ENCODE measurements at places on chromosomes 5 and 9.

DNA sequence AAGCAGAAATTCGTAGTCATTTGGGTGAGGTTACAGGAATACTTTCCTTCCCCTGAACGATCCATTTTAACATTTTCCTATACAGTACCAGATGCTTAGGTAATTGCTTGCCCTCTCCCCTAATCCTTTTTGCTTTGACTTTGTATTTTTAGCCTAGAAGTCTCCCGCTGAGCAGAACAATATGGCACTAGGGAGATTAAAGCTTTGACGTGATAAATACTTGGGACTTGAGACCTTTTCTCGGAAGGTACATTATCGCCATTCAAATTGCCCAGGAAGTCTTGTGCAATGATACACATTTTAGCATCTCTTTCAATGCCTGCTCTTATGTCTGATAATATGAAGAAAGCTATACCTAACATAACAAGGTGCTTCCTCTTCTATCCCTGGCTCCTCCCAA, 22.9 kb upstream of the SPATA31C2 start:
- no peak for DNase-seq

GRCh38 chr5:87405472-87406155, 7.1 kb downstream of the CCNH start:
- no peak for DNase-seq

- no peak for DNase-seq
Measured at GRCh38 chr9:5265939-5266338, 34.7 kb downstream of the INSL4 start.

GRCh38 chr9:131839281-131840084, 99.6 kb upstream of the RAPGEF1 start:
- peak; percentile 74 for DNase-seq

- DNase-seq = no peak
Measured at GRCh38 chr5:15746833-15747232, 246.9 kb downstream of the FBXL7 start.

GRCh38 chr5:55638455-55638854, 73.7 kb downstream of the SLC38A9 start:
- peak; percentile 29 for DNase-seq

GRCh38 chr5:37437711-37438110, 58.6 kb downstream of the WDR70 start:
- DNase-seq = no peak

- no peak for DNase-seq
Measured at GRCh38 chr9:137762414-137763061, 115.0 kb upstream of the CACNA1B start.

DNA sequence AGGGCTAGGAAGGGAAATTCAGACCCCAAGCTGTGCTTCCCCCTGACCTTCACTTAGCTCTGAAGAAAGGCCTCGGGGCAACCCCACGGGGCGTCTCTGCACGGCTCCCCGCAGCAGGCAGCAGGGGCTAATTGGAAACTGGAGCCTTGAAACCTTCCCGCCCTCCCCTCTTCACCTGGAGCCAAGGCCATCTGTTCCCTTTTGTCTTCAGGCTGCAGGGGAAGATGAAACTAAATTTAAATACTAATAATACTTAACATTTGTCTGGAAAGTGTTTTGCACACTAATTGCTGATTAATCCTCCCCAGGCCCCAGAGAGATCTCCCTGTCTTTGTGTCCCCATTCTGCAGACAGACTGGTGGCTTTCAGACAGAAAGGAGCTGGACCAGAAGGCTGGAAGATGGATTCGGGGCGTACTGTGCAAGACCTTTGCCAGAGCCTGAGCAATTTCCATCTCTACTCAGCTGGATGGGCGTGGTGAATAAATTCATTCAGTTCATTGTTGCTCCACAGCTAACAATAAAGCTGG, 34.1 kb upstream of the CPLX2 start:
- no peak for DNase-seq

DNA sequence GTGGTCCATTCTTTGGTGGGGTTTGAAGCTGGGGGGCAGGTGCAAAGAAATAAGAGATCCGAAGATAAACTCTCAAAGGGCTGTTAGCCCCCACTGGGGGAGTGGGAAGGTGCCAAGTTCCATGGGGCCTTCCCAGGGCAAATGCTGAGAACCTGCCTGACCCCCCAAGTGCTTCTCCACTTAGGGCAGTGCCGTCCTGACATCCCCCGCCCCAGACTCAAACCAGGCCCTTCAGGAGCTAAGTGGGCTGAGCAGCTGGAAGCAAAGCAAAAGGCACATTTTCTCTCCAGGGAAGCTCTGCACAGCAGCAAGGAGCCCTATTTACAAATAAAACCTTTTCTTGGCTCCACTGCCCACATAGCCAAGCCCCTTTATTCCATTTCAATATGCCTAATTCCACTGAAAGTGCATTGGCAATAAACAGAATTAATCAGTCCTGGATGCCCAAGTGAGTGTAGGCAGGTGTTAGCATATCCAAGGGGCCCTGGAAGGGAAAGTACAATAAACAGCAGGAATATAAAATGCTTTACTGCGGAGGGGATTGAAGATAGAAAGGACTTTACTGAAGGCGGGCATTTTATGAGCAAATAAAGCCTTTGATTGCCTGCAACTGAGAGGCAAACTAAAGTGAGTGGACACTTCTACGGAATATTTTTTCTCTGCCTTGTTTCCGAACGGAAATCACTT, 44.6 kb downstream of the WHRN start:
- DNase-seq = no peak
